ENCODE measurements at places on chromosomes 12 and 14.

GRCh38 chr12:7019043-7019569 is 830 bp upstream of the LPCAT3 start:
- DNase-seq: no peak

- no peak for DNase-seq
Observed at GRCh38 chr12:103130564-103130963, 173.1 kb downstream of the ASCL1 start.

DNA sequence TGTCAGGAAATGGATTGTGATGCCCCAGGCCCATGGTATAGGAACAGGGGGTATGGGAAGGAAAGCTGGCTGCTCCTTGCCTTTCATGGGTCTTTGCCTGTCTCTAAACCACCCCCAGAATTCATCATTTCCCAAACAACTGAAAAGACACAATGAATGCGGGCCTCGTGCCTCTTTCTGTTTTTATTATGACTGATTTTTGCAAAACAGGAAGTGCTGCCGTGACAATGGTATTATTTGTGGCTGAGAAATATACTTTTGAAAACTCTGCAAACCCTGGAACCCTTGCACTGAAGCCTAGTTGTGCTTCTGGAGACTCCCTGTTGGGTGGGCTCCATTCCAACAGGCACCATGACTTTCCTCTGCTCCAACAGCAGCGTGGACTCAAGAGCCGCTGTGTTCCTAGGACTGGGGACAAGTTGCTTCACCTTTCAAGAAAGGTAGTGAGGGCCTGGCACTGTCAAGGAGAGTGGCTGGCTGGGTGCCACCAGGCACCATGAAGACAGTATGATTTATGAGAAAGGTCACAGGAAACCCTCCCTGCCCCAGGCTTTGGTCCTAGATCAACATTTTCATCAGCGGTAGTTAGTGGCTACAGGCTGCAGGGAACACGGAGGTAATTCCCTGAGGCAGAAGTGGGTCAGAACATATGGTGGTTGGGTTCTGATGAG is 4.8 kb upstream of the DGLUCY start:
- DNase-seq: no peak

- no peak for DNase-seq
Observed at GRCh38 chr14:25400607-25401206, 350.8 kb upstream of the STXBP6 start.

DNA sequence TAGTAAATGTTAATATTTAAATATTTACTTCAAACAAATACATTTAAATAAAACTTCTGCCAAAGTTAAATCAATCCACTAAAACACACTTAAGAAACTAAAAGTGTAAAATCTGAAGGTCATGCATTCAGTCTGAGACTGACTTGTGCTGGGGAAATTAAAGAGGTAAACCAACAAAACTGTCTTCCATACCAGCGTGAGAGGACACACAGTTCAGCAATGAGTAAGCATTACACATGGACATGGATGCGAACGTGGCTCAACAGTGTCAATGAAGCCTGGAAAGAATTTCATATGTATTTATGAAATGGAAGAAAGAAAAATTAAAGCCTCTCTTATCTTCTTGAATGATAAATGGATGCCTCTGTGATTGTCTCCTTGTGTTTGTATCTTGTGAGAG is 1052.3 kb downstream of the AACS start:
- no peak for DNase-seq

GRCh38 chr12:16385782-16386646 is 38.6 kb downstream of the MGST1 start:
- no peak for DNase-seq

DNA sequence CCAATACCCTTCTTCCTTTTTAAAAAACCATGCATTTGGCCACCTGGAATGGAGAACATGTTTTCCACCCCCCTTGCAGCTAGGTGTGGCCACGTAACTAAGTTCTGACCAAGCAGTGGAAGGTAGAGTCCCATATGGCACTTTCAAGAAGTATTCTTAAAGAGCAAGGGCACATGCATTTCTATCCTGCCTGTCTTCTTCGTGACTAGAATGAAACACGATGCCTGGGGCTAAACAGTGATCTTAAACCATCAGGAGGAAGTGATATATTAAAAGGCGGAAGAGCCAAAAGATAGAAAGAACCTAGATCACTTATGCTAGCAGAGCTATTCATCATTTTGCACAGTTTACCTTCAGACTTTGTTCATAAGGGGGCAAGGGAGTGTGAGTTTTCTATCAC is 16.0 kb upstream of the DDX11 start:
- no peak for DNase-seq

- DNase-seq: no peak
Observed at GRCh38 chr14:100775831-100776591, 49.3 kb downstream of the DLK1 start.

DNA sequence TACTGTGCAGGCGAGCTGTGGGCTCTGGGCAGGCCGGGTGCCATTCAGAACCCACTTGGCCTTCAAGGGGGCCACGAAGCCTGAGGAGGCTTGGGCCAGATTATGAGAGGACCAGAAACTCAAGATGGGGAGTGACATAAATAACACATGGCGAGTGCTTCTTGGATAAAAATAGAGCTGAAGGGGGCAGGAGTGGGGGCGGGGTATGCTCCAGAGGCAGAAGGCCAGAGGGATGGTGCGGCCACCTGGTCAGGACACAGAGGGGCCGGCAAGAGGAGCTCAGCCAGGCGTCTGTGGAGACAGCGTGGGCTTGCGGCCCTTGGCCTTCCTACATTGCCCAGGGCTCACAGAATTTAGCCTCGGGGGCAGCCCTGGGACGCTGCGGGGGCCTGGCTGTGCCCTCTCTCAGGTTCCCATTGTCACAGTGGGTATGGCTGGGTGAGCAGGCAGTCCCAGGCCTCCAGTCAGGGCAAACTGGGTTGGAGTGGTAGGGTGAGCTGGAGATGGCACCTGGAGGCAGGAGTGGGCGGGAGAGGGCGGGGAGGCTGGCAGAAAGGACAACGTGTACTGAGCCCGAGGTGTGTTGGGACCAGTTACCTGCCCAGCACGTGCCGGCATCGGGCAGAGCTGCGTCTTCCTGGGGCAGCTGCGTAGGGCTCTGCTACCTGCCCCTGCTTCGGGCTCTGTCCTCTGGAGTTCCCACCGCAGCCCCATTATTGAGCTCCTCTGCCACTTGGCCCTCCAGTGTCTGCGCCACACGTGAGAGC is 7.4 kb upstream of the SLC25A29 start:
- no peak for DNase-seq

DNA sequence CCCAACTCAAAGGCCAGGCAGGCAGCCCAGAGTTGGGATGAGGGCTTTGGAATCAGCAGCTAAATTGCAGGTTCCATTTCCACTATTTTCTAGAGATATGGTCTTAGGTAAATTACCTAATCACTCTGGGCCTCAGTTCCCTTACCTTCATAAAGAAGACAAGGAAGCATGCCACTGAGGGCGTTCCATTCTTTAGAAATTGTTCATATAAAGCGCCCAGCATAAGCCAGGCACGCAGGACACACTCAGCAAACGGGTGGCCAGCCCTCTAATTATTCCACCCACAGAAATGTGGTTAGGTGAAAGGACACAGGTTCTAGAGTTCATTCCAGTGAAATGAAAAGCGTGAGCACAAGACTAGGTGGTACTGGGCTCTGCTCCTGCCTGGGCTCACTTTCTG is 87.9 kb upstream of the BCL11B start:
- DNase-seq: no peak

GRCh38 chr12:95590775-95591174 is 39.5 kb upstream of the USP44 start:
- no peak for DNase-seq

- no peak for DNase-seq
Observed at GRCh38 chr12:105337391-105337790, 6.9 kb downstream of the C12orf75 start.

DNA sequence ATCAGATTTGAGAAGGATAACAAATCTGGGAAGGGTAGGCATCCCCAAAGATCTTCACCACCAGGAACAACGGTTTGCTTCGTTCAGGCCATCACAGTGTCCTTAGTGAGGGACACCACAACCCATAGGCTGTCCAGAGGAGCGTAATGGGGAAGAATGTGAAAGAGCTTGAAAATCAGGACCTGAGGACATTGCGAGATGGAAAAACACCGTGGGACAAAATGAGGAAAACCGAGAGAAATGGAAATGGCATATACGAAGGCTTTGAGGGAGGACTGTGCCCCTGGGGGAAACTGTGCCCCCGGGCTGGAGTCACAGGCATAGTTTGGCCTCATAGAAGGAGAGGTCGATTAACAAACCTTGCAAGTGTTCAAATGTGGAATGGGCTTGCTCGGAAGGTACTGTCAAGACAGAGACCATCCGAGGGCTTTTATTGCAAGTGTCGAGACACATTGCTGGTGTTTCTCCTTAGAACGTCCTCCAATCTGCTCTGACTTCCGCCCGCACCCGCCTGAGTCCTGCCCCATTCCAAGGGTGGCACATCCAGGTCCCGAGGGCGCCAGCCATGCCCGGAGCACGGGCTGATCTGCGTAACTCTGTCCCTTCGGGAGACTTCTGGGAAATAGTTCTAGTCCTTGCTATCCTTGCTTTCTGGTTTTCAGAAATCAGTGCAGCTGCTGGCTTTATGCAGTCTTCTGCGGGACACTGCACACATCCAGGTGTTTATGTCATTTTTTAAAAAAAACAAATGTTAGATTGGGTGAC is 885 bp upstream of the PALS1 start:
- DNase-seq: no peak

DNA sequence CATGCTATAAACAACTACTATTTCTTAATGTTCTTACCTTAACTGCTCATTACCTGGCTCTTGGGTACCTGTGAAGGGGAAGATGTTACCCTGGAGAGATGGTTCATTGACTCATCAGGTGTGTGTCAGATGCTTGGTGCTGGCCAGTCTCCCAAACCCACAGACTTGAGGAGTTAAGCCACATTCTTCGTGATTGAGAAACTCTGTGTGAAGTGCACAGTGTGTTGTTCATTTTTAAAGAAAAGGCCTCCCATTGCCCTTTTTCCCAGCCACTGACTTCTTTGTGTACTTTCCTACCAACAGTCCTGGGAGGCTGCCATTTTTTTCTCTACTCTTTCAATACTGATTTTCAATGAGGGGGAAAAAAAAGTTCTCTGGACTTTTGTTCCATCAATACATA is 3.2 kb downstream of the MGST1 start:
- no peak for DNase-seq

- no peak for DNase-seq
Observed at GRCh38 chr12:122059203-122059960, 19.2 kb upstream of the MLXIP start.

GRCh38 chr14:76947078-76947837 is 81.2 kb downstream of the IRF2BPL start:
- DNase-seq: peak; percentile 59

DNA sequence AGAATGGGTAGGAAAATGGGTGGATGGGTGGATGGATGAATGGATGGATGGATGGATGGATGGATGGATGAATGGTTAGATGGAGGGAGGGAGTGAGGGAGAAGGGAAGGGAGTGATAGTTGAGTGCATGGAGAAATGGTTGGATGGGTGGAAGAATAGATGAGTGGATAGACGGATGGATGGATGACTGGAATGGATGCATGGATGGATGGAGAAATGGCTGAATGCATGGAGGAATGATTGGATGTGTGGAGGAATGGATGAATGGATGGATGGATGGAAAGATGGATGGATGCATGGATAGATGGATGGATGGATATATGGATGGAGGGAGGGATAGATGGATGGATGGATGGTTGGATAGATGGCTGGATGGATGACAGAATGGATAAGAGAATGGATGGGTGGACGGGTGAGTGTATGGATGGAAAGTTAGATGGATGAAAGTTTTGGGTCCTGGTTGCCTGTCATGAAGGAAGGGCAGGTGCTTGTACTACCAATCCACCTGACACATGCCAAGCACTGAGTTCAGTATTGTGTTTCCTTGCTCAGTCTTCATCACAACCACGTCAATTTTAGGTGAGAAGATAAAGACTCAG is 286.5 kb upstream of the RTL1 start:
- no peak for DNase-seq

DNA sequence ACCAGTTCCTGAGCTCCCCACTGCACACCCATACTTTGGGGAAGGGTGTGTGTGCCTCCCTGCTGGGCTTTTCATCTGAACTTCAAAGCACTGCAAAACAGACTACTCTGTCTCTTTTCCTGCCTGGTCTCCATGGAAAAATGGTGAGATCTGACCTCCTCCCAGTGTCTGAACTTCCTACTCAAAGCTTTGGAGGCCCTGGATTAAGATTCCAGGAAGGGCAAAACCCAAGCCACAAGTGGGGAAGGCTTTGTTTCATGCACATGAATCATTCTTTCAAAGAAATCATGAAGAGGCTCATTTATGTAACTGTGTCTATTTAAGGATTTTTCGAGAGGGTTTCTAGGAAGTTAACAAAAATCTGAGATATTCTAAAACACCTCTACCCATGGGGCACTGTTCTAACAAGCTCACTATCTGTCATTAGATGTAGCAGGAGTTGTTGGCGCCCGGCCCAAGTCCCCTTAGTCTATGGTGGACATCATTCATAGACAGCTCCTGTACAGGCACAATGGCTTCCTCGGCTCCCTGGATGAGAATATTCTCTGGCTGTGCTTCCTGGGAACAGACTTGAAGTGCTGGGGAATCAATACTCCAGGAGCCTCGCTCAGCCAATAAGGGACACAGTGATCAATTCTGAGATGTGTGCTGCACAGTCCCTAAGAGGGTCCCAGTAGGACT is 224.0 kb downstream of the KTN1 start:
- no peak for DNase-seq

GRCh38 chr14:22333422-22334274 is 255.4 kb downstream of the DAD1 start:
- DNase-seq: no peak

GRCh38 chr14:50039734-50040400 is 76.5 kb downstream of the VCPKMT start:
- no peak for DNase-seq

DNA sequence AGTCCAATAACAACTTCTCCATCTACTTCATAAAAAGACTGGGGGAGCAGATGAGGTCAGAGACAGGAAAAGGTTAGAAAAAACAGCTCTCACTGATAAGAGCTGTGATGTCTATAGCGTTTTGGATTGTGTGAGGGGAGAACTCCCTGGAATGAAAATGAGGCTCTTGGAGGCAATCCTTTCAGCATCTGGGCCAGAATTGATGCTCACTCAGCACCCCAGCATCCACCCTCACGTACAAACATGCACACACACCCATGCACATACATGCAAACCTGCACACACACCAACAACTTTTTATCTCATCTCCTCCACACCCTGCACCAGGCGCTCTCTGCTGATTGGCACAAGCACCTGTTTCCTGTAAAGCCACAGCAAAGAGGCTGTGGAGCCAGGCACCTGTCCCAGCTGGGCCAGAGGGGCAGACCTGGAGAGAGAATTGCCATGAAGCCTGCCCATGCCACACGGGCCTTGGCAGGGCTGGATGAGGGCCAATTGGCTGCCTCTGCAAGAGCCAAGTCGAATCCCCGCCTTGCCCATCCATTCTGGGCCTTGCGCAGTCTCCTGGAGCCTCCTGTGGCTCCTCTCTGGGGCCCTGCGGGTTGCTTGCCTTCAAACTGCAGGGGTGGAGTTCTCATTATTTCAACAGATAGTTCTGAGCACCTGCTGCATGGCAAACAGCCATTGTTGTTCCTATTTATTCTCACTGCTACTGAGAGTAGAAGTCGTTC is 53.1 kb downstream of the SYNE3 start:
- DNase-seq: no peak

All from thoracic aorta (tissue), 2 donors.